ENCODE measurements at places on chromosomes 16 and 17. TPM values are rescaled to one million over a fixed set of nuclear protein-coding genes. Genes with fewer than 3 reads are reported as not detected.

The CEP20 gene
- total RNA-seq = 25.9 TPM

The BCO1 gene
- total RNA-seq = not detected

DNA sequence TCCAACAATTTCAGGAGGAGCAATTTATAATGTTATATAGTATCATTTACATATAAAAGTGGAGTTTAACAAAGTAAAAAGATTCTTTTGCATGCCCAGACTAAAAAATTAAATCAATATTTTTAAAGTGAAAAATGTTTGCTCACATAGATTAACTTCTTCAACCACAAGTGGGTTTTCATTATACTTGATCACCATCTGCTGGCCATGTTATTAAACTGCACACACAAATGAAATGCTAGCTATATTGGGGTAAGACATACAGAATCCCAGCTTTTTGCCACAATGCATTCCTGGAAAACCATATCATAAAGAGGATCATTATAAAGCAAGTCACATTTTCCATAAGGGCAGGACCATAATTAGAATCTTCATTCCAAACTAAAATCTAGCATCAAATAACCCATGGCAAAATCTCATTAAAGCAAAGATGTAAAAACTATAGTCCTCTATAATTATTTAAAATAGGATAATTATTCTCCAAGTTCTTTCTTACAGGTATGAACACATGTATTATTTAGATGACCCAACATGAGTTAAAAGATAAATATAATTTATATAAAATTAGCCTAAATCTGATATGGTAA lies 26.3 kb downstream of the CEP112 start:
- peak; percentile 83 for DNase-seq

The DRC3 gene
- total RNA-seq = 2.2 TPM

GRCh38 chr16:79329166-79329521 lies 271.4 kb downstream of the MAF start:
- DNase-seq = no peak

The TRPV2 gene
- 0.69 TPM for total RNA-seq

The FOXC2 gene
- not detected for total RNA-seq

The TPSAB1 gene
- total RNA-seq = not detected

GRCh38 chr16:82082097-82082496 lies 47.0 kb downstream of the HSD17B2 start:
- DNase-seq = no peak

DNA sequence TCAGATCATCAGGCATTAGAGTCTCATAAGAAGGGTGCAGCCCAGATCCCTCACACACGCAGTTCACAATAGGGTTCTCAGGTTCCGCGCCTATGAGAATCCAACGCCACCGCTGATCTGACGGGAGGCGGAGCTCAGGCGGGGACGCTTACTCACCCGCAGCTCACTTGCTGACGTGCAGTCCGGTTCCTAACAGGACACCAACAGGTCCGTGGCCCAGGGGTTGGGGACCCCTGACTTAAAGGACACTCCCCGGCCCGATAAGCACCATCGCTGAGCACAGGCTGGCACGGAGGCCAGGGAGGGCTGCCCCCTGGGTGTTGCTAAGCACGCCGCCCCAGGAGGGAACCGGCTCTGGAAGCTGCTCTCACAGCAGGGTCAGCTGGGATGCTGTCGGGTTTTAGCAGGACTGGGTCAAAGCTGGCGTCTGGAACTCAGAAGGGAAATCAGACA lies 30.1 kb upstream of the BAHCC1 start:
- peak; percentile 92 for DNase-seq

The TEKT5 gene
- not detected for total RNA-seq

The IL17C gene
- not detected for total RNA-seq

DNA sequence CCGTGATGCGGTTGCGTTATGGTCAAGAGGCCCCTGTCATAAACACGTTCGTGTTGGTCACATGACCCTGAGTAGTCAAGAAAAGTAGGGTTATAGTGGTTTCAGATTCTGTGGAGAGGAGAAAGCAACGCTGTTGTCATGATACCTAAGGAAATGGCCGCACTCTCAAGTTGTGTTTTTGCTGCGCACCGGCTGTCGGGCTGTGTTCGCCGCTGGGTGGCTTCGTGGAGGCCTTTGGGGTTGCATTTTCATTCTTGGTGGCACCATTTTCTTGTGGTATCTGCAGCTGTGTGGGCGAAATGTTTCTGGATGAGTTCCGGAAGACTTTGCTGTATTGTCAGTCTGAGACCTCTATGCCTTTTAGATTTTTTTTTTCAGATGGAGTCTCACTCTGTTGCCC lies 35.0 kb downstream of the DEF8 start:
- DNase-seq = no peak

- no peak for DNase-seq
Measured at GRCh38 chr16:12580809-12581208, 222.9 kb downstream of the CPPED1 start.

GRCh38 chr16:69073181-69073702 lies 32.2 kb upstream of the HAS3 start:
- peak; percentile 96 for DNase-seq

DNA sequence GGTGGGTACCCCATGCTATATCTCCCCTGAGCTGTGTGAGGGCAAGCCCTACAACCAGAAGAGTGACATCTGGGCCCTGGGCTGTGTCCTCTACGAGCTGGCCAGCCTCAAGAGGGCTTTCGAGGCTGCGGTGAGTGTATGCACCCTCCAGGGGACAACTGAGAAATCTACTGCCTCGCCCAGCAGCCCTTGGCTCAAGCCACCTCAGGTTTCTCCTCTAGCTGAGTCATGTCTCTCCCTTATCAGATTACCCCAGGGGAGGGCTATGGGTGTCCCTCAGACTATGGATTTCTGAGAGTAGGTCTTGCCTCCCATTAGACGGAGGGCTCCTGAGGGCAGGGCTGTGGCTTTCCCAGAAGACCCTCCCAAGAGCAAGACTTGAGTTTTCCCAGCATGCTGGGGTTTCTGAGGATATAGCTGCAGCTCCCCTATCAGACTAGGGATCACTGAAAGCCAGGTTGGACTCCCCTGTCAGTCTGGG lies 6.7 kb downstream of the NEK8 start:
- DNase-seq = peak; percentile 57

GRCh38 chr17:41971721-41972523 lies 5.3 kb downstream of the CNP start:
- no peak for DNase-seq

DNA sequence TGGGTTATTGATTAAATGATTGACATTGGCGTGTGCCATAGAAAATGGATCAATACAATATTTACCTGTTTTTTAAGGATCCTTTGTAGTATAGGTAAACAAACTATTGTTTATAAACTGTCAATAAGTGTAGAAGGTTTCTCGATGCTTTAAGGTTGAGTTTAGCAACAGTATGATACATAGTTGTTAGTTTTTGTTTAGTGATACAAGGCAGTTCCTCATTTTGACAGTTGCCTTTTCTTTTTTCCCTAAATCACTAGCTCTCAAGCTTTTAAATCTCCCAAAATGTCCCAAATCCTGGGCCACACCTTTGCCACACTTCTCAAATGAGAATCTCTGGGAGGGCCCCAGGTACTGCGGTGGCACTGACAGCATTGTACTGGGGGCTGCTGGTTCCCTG lies 57.3 kb downstream of the EPN2 start:
- DNase-seq = no peak

- DNase-seq = peak; percentile 24
Measured at GRCh38 chr17:39939588-39940419, 12.3 kb downstream of the LRRC3C start.

DNA sequence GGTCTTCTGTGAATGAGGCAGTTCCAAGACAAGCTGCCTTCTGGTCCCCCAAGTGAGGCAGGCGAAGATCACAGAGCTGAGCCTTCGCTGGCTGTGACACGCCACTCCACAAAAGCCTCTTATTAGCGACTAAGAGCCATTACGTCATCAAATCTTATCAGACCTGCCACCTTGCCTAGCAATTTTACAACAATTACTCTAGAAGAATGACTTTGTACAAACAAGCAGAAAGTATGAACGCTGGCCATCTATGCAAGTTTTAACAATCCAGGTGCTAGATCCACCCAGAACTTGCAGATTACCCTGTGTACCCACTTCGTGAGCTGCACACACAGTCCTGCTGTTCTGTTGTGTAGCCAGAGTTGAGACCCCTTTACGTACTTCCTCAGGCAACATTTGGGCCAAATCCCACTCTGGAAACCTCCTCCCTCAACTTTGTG lies 3.8 kb upstream of the ICAM2 start:
- DNase-seq = no peak

The CMTM4 gene
- 16.9 TPM for total RNA-seq

- peak; percentile 87 for DNase-seq
Measured at GRCh38 chr17:18129041-18129502, 20.5 kb downstream of the MYO15A start.

DNA sequence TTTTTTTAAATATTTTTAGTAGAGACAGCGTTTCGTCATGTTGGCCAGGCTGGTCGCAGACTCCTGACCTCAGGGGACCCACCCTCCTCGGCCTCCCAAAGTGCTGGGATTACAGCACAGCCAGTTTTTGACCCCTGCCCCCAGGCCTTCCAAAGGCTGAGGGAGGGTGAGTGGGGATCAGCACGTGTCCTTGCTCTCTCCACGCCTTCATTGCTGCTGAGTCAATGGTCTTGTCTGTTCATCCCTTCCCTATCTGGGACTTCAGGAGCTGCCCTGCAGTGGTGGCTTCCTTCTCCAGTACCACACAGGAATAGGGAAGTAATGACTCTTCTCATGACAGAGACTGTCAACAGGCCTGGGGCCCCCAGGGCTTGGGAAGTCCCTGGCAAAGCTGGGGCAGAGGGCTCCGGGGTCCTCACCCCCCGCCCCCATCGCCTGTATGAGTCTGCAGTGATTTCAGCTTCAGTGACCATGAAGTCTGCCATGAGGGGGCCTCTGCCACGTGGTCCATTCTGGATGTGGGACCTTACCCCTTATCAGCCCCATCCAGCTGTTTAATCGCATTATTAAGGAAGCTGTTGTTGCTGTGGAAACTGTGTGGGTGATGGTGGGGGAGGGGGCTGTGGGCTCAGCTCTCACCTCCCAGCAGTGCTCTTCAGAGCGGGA lies 6.1 kb downstream of the ABCC3 start:
- peak; percentile 51 for DNase-seq

The CD300LG gene
- not detected for total RNA-seq

DNA sequence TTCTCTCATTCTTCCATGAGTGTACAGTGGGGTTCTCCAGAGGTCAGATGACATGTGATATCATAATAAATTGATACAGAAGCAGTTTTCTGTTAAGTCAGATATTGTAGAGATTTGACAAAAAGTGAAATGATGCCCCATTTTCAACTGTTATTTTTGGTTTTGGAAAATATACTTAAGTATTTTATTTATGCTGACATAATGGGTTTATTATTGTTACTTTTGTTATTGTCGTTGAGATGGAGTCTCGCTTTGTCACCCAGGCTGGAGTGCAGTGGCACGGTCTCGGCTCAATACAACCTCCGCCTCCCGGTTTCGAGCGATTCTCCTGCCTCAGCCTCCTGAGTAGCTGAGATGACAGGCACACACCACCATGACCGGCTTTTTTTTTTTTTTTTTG lies 94.4 kb downstream of the DNAH9 start:
- no peak for DNase-seq

The TMC8 gene
- total RNA-seq = 4.6 TPM

Measured in PC-3 (cell line).